ENCODE measurements at places on chromosomes 16 and 17.

DNA sequence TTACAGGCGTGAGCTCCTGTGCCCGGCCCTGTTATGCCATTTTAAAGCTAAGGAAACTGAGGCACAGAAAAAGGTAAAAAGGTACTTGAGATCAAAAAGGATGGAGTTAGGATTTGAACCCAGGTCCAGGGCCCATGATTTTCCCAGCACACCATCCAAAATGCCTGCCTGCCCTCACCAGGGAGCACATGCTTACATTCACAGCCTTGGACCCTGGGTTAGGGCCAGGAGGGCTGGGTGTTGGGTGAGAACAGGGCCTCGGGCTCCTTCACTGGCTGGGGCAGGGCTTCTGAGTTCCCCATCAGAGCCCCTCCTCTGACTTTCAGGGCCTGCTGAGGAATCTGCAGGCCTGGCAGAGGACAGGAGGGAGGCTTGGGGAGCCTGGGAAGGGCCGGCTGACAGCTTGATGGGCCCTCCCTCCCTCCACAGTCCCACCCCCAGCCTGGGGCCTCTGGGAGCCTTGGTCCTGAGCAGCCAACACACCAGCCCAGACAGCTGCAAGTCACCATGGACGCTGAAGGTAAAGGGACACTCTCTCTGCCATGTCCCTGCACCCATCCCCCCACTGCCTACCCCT lies at the start of gene QPRT:
QPRT (plus strand) TSS at position 490 of the 577 bp plus-strand sequence; CDS start at position 508, 18 bp downstream.
- no peak for DNase-seq

DNA sequence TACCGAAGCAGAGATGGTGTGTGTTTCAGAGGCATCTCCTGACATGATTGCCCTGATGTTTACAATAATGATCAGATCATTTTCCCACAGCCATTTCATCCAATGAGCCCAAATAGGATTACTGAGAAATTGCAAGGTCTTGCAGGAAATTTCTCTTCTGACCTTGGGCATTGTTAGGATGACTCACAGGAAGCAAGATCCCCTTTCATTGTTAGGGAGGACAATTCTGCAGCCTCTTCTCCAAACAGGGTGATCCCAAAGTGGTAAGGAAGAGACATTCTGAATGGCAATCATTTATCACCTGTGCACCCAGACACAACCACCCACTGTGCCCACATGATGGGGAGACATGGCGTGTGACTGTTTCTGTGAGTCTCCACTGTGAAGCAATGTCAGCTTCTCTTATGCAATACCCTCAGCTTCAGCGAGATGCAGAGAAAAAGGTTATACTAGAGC lies 306.7 kb upstream of the XYLT1 start:
- no peak for DNase-seq

- DNase-seq: no peak
These were observed 25.0 kb downstream of the COX4I1 start for GRCh38 chr16:85824161-85825135.

- no peak for DNase-seq
These were observed 29.1 kb upstream of the HAPSTR1 start for GRCh38 chr16:9062301-9062700.

GRCh38 chr16:90048347-90048722 lies 28.8 kb downstream of the PRDM7 start:
- DNase-seq: no peak

- no peak for DNase-seq
These were observed 142.8 kb downstream of the GRIN2A start for GRCh38 chr16:10039220-10040096.

DNA sequence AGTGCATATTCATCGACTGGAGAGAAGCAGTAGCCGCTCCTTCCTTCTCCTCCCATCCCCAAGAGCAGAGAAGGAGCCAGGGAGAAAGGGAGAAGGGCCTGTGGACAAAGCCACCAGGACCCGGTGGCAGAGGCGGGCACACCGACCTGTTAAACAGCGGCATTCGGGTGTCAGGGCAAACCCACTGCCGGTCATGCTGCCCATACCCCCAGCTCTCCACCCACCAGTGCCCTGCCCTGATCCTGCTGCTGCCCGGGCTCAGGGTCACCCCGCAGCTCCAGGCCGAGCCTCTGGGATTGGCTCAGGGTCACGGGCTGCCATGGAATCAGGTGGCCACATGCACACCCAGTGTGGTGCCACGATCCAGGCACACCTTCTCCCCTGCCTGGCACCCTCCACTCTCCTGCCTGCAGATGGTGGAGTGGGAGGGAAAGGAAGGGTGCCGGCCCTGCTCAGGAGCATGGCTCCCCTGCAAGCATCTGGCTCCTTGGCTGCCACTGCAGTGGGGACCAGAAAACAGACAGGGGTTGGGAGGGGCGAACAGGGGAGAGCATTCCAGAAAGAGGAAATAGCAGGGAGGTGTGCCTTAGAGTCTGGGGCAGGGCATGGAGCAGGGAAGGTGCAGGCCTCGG lies 18.3 kb upstream of the RASD1 start:
- no peak for DNase-seq

DNA sequence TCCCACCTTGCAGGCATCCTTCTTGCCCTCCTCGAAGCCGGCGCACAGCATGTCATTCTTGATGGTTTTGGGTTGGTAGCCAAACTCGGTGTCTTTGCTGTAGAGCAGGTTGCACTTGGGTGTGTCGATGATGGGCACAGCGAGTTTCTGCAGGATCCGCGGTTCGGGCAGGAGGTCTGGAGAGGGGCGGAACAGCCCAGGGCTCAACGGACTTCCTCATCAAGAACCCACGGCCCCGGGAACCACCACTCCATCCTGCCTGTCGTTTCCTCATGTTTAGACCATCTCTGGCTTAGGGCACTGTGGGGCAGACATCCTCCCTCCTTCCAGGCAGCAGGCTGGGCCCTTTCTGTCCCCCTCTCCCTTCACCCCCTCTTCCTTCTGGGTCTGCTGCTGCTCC lies 6.5 kb downstream of the PRSS27 start:
- no peak for DNase-seq

GRCh38 chr16:7419441-7419840 lies 86.8 kb downstream of the RBFOX1 start:
- DNase-seq: no peak

- no peak for DNase-seq
These were observed 1386.5 kb upstream of the CDH8 start for GRCh38 chr16:63422715-63423114.

GRCh38 chr17:14294876-14295275 lies 6.0 kb upstream of the HS3ST3B1 start:
- DNase-seq: no peak

DNA sequence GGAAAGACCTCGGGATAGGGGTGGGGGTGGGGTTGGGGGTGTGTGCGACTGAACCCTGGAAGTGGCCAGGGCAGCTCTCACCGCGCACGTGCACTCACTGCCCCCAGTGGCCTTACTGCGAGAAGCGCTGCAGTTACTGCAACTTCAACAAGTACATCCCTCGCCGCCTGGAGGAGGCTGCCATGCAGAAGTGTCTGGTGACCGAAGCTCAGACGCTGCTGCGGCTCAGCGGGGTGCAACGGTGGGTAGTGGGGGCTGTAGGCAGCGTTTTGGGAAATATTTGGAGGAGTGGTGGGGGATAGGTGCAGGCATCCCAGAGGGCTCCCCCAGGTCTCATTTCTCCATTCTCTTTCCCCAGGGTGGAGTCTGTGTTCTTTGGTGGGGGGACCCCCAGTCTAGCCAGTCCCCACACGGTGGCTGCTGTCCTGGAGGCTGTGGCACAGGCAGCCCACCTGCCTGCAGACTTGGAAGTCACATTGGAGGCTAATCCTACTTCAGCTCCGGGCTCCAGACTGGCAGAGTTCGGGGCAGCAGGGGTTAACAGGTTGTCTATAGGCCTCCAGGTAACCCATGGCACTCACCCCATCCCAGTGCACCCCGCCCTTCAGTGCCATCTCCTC lies 972 bp downstream of the RSAD1 start:
- peak; percentile 21 for DNase-seq

- no peak for DNase-seq
These were observed 36.7 kb downstream of the RBFOX3 start for GRCh38 chr17:79574108-79574507.

DNA sequence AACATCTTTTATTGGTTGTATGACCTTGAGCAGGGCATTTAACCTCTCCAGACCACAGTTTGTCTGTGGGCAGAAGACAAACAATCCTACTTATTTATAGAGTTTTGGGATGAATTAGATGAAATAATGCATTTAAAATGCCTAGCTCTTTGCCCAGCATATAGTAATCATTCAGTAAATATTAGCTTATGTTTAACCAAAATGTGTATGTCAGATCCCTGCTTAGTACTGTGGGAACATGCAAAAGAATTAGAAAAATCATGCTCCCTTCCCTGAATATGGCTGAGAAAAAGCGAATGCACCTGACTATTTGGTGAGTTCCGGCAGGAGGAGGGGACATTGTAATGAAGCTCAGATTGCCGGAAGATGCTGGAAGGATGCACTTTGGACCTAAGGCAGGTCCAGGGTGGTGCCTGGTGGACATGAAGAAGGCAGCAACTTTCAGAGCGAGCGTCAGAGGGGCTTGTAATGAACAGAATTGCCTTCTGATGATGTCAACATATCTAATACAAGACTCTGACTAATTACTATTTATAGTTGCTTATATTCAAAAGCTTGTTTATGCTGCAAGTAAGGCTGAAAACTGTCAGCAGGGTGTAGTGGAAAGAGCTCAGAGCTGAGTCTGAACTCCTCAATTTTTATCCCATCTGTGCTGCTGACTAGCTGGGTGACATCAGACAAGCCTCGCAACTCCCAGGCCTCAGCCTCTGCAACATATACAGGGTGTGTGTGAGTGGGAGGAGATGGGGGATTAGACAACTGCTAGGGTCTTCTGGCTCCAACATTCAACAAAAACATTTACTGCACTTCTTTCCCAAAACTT lies 221.2 kb downstream of the PRKCA start:
- no peak for DNase-seq

DNA sequence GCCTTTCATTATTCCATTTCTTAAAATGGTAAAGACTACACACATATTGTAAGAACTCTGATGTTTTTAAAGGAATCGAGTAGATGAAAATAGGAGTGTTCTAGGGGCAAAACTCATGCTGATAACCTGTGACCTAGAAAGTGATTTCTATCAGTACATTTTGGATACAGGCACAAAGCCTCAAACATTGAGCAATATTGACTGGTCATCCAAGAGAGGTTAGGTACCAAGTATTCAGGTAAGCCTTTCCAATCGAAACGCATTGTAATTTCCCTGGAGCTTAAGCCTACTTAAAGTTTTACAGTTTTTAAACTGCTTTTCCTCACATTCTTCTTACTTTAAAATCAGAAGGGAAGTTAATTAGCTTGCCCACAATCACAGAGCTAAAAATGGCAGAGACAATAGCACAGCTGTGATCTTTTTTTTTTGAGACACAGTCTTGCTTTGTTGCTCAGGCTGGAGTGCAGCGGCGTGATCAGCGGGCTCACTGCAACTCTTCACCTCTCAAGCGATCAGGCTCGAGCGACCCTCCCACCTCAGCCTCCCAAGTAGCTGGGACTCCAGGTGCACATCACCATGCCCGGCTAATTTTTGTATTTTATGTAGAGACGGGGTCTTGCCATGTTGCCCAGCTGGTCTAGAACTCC lies 3.3 kb downstream of the GOT2 start:
- DNase-seq: no peak

GRCh38 chr16:8923199-8923598 lies 40.5 kb downstream of the USP7 start:
- no peak for DNase-seq

DNA sequence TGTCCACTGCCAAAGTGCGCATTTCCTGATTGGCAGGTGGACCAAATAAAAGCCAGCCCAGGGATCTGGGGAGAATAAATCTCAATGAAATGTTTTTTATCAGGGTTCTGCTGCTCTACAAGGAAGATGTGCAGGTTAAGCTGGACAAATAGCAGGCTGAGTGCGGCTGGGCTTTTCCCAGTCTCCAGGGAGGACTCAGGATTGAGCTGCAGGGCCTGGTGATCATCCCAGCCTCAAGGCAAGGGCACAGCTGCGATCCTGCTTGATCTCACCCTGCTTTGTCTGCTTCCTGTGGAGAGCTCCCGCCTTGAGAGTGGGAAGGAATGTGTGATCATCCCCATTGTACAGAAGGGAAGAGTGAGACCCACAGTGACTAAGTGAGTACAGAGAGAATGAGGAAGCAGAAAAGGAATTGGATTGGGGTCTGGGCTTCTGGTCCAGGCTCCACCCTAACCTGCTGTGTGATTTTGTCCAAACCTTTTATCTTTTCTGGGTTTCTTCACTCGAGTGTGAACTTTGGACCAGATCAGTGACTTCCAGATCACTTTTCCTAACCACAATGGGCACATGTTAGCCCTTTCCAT lies 75.3 kb upstream of the CRHR1 start:
- DNase-seq: no peak

- no peak for DNase-seq
These were observed 14.0 kb upstream of the EMP2 start for GRCh38 chr16:10594312-10594950.

DNA sequence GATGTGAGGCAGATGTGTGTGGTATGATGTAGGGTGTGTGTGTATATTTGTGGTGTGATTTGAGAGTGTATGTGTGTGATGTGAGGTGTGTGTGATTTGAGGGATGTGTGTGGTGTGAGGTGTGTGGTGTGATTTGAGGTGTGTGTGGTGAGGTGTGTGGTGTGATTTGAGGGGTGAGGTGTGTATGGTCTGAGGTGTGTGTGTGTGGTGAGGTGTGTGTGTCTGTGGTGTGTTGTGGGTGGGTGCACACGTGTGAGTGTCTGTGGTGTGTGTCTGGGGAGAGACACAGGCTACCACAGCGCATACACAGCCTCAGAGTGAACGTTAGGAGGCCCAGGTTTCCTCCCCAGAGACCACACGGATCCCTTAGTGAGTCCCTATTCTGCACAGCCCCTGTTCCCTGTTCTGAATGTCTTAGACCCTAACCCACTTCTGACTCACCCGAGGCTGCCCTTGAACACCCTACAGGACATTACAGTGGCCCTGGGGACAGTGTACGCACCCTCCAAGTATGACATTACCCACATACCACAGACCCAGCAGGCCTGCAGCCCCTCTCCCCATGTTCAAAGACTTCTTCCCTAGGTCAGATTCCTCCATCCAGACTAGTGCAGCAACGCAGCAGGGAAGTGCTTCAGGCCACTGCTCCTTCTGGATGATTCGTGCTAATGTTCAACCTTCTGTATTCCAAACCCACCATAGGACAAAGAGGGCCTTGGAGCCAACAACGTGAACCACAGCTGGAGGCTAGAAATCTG lies 3.5 kb upstream of the RAB37 start:
- DNase-seq: no peak

DNA sequence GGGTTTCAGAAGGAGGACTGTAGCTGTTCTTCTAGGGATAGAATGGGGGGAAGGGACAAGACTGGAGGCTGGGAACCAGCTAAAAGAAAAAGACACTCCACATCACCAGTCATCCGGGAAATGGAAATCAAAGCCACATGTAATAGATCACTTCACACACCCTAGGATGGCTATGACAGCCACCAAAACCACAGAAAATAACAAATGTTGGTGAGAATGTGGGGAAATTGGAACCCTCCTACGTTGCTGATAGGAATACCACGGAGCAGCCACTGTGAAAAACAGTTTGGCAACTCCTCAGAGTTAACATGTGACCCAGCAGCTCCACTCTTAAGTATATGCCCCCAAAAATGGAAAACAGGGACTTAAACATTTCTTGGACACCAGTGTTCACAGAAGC lies 2.3 kb downstream of the TLE7 start:
- no peak for DNase-seq
